ENCODE measurements at places on chromosomes 11 and 22.

DNA sequence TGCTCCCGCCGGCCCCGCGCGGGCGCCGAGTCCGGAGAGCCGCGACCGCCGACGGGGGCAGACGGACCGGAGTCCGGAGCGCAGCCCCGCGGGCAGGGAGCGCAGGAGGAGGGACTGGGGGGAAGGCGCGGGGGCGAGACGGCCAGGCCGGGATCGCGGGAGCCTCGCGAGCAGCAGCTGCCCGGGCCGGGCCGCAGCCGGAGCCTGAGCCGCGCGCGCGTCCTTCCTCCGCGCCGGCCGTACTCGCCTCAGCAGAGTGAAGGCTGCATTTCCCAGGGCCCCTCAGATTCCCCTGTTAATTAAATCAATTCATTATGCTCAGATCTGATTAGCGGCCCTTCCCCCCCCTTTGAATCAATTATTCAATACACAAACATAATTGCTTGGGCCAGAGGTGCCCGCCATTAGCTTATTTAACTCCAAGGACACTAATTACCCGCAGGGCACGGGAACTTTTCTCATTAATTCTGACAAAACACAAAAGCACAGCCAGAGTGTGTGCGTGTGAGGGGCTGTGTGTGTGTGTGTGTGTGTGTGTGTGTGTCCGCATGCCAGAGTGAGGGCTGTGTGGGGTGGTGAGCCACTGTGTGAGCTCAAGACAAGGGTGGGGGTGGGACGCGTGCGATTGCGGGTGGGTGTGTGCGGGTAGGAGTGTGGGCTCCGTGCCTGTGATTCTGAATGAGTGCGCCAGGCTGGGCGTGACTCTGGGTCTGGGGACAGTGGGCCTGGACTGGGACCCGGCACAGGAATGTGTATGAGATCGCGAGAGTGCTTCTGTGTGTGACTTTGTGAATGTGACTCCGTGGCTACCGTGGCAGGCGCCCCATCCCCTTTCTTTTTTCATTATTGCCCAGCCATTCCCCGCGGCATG is 5.1 kb upstream of the LMO1 start:
- no peak for DNase-seq

DNA sequence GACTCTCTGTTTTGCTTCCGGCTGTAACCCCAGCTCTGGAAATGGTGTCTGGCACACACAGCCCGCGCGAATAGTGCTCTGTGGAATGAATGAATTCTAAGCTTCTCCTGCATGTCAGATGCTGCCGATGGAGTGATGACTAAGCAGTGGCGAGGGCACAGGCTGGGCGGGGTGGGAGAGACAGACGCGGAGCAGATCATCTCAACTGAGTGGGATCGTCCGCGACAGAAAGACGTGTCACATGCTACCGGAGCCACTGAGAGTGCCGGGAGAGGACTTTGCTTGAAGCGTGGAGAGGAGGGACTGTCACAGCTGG is 334.5 kb downstream of the CTTN start:
- no peak for DNase-seq

- DNase-seq, result no peak
These were observed 2.0 kb downstream of the OR8D4 start for GRCh38 chr11:123903932-123904331.

GRCh38 chr22:31179345-31179744 is 19.4 kb downstream of the RNF185 start:
- DNase-seq, result no peak

DNA sequence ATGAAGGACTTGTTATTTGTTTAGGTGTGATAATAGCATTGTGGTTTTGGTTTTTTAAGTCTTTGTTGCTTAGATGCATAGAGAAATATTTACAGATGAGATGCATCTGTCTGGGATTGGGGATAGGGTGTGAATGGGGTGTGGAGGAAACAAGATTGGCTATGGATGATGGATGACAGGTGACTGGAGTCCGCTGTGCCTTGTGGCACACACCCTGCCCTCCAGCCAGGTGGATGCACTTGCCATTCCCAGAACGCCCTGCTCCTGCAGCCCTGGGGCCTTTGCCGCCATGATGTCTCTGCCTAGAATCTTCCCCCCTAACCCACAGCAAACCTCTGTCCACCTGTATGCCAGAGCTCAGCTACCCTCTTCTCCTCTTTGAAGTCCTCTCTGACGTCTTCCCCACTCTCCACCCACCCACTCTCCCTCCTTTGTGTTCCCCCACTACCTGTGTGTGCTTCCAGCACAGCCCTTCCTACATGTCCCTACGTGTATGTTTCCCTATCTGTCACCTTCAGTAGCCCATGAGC is 54.7 kb downstream of the WNT11 start:
- DNase-seq, result no peak

DNA sequence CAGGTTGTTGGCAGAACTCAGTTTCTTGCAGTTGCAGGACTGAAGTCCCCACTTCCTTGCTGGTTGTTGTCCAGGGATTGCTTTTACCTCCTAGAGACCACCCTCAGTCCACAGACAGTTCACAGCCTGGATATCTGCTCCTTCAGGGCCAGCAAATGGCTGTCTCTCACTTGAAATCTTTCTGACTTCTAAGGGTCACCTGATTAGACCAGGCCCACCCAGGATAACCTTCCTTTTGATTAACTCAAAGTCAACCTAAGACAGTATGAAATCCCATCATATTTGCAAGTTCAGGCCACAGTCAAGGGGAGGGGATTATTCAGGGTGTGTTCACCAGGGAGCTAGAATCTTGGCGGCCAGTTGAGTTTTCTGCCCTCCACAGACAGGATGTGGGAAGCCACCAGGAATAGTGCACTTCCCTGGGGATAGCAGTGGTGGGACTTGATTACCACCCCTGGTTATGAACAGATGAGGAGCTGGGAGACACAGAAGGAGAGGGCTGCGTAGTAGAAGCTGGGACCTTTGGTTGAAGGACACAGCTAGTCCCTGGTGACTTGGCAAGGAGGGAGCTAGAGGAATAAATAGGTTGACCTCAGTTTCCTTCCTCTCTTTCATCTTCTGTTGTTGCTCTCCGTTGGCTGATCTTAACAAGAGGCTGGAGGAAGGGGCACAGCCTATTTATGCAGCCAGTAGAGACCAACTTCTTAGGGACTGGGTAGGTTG is 33.4 kb downstream of the MIAT start:
- no peak for DNase-seq

- no peak for DNase-seq
These were observed 203.7 kb downstream of the NELL1 start for GRCh38 chr11:20873054-20873453.

GRCh38 chr22:41092023-41092817 is at the start of gene EP300:
TSS of gene EP300 (plus strand) at chr22:41092592. CDS start at chr22:41093005, 413 bp downstream.
- no peak for DNase-seq

- no peak for DNase-seq
These were observed 733.0 kb upstream of the KIRREL3 start for GRCh38 chr11:127733552-127733951.
